ENCODE measurements at places on chromosomes 1 and 21.

DNA sequence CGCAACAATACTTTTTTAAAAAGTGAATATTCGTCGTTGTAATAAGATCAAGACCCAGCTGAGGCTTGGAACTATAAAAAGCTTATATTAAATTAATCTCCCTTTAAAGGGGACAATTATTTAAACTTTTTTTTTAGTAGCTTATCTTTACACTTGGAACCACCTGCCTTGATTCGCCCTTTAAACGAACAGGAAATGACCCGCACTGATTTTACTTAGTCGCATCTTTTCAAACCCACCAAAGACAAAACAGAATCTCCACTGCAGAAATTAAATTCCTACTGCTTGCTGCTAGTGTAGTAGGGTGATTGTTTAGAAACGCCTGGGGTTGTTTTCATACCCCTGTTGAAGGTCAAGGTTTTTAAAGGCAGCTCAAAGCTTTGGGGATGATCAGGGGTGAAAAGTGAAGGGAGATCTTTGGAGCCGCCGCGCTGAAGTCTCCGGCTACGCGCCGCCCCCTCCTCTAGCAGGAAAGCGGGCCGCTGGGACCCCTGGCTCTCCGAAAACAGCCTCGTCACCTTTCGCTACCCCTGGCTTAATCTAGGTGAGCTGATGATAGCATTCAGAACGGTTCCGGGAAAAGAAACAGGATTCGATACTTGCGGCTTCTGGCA is 163.4 kb downstream of the RUNX1 start:
- no peak for DNase-seq

DNA sequence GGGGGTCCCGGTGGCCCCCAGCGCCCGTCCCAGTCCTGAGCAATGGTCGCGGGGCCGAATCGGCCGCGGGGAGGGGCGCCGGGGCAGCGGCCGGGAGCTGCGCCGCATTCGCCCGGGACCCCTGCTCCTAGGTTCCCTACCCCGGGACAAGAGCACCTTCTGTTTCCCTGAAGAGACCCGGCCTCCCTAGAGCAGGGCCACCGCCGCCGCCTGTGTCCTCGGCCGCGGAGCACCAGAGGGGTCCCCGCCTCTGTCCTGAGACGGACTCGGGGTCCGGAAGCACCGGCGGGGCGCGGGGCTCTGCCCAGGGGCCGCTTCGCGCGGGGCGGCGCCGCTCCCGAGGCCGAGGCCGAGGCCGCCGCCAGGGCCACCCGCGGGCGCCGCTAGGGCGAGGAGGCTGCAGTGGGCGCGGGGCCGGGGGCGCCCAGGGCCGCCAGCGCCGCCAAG is 157.9 kb downstream of the CASZ1 start:
- no peak for DNase-seq

DNA sequence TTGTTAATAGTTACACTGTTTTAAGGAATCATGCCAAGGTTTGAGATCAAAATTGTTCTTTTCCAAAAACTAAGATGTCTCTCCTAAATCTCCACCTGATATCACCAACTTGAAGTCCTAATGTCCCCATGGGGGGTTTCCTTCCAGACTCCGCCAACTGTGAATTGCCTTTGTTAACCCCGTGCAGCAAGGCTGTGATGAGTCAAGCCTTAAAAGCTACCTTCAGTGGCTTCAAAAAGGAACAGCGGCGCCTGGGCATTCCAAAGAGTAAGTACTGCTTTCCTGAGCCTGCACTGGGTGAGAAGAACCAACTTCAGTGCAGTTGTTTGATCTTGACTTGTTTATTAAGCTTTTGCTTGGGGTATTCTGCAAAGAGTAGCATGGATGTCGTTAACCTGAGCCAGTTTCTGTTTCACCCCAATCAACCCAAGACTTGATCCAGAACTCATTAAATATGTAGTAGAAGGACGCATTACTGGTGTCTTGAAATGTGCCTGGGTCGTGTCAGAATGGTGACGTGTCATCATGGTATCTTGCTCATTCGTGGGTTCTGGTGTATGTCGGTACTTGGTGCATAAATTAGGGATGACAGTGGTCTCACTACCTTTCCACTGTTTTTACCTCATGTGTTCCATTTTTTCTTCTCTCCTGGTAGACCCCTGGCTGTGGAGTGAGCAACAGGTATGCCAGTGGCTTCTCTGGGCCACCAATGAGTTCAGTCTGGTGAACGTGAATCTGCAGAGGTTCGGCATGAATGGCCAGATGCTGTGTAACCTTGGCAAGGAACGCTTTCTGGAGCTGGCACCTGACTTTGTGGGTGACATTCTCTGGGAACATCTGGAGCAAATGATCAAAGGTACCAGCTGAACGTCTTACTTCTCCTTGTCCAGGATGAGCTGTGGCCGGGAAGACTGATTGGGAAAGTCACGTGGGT is 8.7 kb downstream of the ETS2 start:
- DNase-seq: no peak

DNA sequence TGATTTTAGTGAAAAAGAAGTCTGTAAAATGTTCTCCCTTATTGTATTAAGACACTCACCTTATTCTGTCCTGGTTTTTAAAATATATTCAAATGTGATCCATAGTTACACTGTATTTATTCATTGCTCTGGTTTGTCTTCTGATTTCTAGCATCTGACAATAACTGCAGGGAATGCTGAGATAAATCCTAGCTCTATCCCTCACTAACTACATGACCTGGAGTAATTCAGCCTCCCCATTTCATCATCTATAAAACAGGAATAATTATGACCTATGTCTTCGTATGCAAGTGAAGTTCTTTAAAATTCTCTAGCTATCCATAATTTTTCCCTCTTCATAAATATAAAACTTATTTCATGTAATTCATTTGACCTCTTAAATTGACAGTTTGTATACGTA is 104.0 kb upstream of the ESRRG start:
- no peak for DNase-seq

DNA sequence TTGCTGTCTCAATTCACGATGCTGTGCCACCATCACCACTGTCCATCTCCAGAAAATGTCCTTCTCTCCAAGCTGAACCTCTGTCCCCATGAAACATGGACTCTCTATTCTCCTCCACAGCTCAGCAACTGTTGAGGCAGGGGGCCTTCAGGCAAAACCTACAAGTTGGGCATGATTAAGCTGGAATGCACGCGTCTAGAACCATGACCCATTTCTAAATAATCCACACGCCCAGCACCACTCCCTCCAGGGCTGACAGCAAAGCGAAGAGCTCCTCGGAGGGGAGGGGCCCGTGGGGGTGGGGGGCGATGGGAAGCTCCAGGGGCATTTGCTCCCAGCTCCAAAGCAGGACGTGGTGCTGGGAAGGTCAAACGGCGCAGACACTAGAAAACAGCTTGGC is 3.3 kb upstream of the HES5 start:
- DNase-seq: no peak

DNA sequence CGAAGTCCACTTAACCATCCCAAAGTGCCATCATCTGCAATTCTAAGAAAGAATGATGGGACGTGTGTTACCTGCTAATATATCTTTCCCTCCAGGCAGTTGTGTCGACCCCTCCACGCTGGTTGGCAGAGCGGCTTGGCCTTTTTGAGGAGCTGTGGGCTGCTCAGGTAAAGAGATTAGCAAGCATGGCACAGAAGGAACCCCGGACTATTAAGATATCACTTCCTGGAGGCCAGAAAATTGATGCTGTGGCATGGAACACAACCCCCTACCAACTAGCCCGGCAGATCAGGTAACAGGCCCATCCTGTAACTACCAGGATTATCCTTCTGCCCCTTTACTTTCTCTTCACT is 520 bp downstream of the TARS2 start:
- DNase-seq: no peak

- DNase-seq: no peak
Observed at GRCh38 chr21:45829668-45830067, 151.9 kb upstream of the COL6A1 start.

- peak; percentile 14 for DNase-seq
Observed at GRCh38 chr1:100530880-100531487, 7.0 kb upstream of the GPR88 start.

DNA sequence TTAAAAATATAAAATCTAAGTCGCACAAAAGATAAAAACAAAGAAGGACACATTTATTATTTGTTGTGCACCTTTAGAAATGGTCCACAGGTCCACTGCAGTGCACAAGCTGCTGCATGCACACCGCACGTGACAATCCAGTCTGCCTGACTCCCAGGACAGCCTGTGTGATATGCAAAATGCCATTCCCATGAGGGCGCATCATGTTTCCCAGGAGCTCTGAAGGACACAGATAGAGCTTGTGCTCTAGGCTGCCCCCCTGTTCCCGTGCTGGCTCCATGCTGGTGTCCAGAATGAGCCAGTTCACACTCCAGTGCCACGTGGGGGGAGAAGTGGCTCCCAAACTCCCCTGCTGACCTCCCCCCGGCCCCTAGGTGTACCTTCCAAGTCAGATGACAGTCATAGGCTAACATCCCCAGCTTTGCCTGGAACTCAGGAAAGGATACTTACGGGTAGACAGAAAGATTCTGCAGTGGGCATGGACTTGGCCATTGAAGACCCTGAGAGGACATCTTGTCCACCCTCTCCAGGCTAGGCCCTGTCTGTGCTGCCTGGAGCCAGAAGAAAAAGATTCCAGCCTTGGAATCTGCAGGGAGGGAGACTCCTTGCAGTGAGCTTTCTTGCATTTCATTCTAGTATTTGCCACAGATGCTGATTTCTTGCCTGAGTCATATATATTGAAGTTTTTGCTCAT is 26.3 kb downstream of the RAB7B start:
- no peak for DNase-seq

DNA sequence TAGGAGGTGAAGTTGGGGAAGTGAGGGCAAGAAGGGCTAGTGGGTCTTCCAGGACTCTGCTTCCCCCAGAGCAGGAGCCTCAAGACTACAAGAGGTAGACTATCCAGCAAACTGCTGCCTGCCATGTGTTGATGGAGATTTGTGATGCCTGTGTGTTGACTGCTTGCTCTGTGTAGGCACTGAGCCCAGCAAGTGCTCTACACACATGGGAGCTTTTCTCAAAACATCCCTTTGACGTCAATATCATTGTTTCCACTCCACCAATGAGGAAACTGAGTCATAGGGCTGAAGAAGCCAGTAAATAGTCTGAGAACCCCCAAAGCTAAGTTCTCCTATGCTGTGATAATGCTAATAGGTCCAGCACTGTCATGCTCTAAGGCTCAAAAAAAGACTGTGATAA is 207.2 kb upstream of the NFIA start:
- DNase-seq: no peak

DNA sequence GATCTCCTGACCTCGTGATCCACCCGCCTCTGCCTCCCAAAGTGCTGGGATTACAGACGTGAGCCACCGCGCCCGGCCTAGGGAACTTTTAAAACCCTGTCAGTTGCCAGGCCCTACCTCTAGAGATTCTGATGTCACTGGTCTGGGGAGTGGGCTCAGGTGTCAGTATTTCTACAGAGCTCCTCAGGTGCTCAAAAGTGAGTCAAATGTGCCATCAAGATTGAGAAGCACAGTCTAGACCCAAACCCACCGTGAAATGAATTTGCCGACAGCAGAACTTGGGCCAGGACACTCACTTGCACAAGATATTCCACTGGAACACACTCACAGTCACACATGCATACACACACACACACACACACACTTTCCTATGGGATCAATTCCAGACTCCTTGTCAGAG is 215.5 kb downstream of the RRAGC start:
- no peak for DNase-seq

All from AG04449 (cell line).